Activated gamma-delta T cell treated with anti-CD3 and anti-CD28 coated beads, Interleukin-2, amount 50 U/mL, for 16 hours (primary cell): ENCODE measurements at places on chromosomes 16 and 17.

- no peak for DNase-seq
These were observed 6.5 kb upstream of the CDH5 start for GRCh38 chr16:66359811-66360608.

DNA sequence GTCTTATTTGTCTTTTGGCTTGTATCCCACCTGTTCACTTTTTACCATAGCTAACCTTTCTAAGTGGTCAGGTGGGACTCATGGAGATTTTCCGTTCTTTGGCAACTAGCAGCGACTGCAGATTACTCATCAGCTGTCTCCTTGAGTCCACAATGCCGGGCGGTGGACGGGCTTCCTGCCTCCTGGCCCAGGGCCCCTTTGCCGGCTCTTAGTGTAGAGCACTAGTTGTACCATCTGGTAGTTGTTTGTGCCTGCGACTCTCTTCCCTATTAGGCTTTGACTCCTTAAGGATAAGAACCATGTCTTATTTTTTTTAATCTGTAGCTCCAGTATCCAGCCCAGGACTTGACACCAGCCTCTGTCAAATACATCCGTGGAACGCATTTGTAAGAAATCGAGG, 399.9 kb downstream of the WWOX start:
- DNase-seq = no peak

DNA sequence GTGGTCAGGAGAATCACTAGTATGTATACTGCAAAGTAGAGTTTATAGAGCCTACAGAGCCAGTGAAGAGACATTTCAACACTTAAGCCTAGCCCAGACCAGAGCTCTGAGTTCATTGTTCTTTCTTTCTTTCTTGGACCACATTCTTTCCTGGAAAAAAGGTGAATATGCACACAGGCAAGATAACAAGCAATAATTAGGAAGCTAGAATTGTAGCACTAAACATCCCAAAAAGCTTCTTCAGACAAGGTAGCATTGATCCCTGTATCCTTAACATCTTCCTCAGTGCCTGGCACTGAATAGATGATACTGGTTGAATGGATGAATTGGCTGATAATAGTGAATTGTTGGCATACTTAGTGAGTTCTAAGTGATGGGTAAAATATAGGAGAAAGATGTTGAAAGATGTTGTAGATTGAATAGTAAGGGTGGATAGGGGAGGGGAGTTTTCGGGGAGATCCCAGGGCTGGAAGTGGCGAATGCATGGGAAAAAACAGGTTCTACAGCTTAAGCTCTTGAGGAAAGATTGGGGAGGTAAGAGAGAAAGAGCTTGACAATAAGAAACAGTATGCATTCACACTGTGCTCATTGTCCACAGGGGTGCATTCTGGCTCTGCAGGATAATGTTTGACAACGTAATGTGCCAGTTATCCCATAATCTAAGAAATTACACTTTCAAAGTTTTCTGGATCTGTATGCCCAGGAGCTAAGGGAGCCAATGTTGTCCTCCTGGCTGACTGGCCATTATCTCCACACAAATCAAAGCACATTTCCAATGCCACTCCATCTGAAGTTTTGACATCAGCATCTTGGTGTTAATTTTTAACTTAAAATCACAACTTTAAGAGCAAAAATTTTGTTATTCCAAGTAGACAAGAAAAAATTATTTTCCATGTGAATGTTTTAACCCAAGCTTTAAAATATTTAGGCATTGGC, 35.6 kb downstream of the TUBD1 start:
- DNase-seq = no peak

DNA sequence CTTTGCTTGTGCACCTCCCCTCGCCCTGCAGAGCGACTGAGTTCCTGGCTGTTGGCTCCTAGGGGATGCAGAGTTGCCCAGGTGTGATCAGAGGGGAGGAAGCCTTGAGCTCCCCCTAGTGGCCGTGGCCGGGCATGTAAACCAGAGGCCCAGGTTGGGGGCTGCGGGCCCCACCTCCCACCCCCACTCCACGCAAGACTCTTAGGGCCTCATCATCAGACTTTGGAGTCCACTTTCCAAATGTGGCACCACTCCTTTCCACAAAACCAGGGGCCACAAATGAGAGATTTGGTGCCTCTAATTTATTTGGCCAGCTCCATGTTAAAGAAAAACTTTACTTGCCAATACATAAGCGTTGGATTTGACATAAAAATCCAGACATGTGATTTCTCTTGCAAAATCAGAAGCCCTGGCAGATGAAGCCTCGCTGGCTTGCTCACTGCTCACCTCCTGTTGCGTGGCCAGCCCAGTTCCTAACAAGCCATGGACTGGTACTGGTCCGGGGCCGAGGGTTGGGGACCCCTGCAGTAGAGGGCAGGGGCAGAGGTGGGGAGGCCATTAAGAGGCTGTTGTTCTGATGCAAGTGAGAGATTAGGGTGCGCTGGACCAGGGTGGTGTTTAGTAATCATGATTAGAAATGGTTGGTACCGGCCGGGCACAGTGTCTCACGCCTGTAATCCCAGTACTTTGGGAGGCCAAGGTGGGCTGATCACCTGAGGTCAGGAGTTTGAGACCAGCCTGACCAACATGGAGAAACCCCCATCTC, 28.7 kb upstream of the GAS7 start:
- peak; percentile 58 for DNase-seq

GRCh38 chr17:81529437-81529803, 1.2 kb downstream of the FSCN2 start:
- DNase-seq = no peak

DNA sequence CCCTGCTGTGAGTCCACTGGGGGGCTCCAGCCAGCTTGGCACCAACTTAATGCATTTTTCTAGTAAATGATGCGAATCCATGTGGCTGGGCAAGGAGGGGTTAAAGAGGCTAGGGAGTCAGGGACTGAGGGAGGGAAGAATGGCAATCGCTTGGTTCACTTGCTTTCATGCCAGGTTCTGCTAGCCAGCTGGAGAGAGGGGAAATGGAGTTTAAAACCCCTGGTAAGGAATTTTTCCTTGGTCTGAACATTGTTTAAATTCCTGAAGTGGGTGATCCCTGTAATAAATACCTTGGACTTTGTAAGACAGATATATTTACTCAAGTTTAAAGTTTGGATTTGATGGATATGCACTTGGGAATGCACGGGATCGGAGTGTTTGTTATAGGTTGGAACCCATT, 22.8 kb downstream of the ANKFN1 start:
- DNase-seq = no peak

DNA sequence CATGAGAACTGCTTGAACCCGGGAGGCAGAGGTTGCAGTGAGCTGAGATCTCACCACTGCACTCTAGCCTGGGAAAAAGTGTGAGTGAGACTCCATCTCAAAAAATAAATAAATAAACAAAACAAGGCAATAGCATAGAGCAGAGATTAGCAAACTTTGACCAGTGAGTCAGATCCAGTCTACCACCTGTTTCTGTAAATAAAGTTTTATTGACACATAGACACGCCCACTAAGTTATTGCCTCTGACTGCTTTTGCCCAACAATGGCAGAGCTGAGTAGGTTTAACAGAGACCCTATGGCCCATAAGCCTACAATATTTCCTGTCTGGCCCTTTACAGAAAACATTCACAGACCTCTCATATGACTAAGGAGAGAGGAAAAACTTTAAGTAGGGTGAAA, 44.3 kb downstream of the XYLT1 start:
- DNase-seq = no peak

- no peak for DNase-seq
These were observed 23.8 kb downstream of the ENDOV start for GRCh38 chr17:80438806-80439205.

GRCh38 chr17:60471451-60471850, 49.2 kb downstream of the CHCT1 start:
- DNase-seq = no peak

DNA sequence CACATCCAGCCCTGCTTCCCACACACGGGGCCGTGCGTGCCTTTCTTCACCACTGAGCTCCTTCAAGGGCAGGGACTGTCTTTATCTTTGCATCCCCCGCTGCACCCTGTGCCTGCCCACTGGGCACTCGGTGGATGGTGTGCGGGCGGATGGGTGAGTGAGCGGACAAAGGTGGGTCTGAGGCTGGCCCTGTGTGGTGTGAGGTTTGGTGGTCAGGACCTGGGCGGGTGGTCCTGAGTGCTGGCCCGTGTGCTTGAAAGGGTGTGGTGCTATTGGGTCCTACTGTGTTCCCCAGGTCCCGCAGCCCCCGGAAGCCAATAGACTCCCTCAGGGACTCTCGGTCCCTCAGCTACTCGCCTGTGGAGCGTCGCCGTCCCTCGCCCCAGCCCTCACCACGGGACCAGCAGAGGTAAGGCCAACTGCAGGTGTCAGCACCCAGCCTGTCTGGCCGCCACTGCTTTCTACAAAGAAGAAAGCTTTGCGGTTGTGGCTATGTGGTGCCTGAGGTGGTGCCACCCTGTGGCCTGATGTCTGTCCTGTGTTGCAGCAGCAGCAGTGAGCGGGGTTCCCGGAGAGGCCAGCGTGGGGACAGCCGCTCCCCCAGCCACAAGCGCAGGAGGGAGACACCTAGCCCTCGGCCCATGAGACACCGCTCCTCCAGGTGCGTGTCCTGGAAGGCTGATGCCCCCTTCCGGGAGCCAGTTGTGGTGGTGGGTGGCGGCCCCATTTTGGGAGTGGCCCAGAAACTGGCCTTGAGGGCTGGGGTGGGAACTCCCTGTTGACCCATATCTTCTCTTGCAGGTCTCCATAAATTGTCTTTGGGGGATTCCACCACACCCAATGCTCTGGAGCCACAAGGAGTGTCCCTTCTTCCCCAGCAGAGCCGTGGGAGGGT, 6.8 kb downstream of the ELOB start:
- DNase-seq = no peak

DNA sequence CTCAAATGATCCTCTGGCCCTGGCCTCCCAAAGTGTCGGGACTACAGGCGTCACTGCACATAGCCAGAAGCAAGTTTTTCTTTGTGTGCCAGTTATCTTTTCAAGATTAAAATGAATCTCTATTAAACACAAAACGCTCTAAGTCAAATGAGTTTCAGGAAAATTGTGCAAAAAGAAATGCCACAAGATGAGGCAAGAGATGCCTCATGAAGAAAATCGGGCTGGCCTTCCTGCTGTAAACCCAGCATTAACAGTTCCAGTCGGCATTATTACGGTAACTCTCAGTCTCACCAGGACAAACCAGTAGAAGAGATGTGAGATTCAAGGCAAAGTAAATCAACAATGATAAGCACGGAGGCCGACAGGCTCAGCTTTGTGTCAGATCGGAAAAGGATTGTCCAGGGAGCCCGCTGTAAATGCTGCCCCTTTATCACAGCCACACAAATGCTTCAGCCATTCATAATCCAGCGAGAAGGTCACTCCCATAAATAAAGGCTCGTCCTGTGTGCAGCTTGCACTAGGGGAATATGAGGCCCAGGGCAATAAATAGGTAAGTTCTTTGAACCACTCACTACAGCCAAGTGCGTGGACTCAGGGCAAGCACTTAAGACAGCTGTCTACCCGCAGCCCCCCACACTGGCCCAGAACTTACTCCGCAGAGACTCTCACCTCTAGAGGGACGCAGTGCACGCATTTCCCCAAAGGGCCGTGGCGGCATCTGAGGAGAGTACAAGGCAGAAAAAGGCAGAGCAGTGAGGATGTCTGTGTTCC, 27.2 kb downstream of the NPLOC4 start:
- no peak for DNase-seq

- no peak for DNase-seq
These were observed 28.2 kb downstream of the GJC1 start for GRCh38 chr17:44801880-44802279.

- DNase-seq = no peak
These were observed 36.7 kb upstream of the ABCA5 start for GRCh38 chr17:69363488-69364210.

DNA sequence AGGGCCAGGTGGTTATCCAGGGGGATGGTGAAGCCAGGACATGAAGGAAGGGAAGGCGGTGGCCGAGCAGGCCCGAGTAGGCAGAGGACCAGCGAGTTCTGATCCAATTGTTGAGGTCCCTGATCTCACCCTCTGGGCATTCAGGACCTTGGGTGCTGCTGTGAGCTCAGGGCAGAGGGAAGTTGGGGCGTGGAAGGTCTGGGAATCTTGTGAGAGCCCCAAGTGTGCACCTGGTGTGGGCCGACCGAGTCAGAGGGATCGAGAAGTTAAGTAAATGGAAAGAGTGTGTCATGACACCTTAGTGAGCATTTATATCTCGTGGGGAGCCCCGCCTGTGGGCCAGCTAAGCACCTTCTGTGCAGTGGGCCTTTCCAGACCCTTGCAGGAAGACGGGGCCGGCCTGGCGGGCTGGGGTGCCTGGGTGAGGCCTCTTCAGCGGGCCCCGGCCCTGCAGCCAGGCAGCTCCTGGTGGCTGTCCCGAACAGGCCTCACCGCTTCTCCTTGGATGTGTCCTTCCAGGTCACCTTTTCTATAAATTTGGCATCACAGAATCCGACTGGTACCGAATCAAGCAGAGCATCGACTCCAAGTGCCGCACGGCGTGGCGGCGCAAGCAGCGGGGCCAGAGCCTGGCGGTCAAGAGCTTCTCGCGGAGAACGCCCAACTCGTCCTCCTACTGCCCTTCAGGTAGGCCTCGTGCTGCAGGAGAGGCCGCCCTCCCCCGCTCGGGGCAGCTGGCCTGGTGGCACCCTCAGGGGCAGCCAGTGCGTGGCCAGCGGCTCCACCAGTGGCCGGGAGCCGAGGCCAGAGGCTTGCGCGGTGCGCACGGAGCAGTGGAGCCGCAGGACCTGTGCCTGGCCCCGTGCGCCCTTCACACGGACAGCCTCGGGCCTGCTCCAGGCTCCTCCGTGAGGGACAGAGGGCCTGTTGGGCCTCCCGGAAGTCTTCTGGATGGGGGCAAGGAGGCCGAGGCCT, 76.0 kb downstream of the BANP start:
- DNase-seq = no peak

DNA sequence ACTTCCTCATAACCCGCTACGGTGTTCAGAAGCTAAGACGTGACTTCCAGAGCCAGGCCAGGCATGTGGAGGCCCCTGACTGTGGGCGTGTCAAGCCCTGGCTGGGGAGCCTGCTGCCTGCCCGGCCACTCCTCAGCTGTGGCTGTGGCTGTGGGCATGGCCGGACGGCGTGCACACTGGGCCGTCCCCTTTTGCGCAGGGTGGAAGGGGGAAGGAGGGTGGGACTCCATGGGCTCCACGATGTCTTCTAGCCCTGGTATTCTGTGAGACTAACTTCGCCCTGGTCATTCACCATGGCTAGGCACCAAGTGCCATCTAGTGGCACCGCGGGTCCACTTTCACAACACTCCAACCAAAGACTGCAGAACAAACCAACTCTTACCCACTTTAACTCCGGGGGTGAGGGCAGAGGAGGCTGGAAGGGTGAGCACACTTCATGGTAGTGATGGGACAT, 67.9 kb downstream of the N4BP1 start:
- no peak for DNase-seq

GRCh38 chr16:3655396-3656159, 1.1 kb downstream of the DNASE1 start:
- no peak for DNase-seq

DNA sequence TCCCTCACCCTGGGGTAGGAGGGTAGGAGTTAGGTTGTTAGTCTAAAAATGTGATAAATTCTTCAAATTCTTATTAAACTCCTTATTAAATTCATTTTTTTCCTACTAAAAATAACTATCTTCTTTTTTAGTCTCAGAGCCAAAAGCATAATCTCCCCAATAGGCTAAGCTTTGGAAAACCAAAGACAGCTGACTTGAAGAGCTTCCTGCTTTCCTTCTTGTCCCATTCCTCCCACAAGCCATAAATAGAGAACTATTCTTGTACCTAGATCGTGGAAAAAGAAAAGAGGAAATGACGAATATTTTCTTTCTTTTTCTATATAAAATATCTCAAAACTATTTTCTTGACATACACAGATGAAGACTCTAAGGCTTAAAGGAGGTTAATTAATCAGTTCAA, 486.9 kb downstream of the CDH8 start:
- DNase-seq = no peak
